HAP-1 (cell line): ENCODE measurements at places on chromosomes 3 and 15.

- no peak for DNase-seq
Measured at GRCh38 chr15:90844696-90845095, 23.7 kb upstream of the FURIN start.

- no peak for DNase-seq
Measured at GRCh38 chr3:184322731-184323487, 8.5 kb downstream of the EIF4G1 start.

DNA sequence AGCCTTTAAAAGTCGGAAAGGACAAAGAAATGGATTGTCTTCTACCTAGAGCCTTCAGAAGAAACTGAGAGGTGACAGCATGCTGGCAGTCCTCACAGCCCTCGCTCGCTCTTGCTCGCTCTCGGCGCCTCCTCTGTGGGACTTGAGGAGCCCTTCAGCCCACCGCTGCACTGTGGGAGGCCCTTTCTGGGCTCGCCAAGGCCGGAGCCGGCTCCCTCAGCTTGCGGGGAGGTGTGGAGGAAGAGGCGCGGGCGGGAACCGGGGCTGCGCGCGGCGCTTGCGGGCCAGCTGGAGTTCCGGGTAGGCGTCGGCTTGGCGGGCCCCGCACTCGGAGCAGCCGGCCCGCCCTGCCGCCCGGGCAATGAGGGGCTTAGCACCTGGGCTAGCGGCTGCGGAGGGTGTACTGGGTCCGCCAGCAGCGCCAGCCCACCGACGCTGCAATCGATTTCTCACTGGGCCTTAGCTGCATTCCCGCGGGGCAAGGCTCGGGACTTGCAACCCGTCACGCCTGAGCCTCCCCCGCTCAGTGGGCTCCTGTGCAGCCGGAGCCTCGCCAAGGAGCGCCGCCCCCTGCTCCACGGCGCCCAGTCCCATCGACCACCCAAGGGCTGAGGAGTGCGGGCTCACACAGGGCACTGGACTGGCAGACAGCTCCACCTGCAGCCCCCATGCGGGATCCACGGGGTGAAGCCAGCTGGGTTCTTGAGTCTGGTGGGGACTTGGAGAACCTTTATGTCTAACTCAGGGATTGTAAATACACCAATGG, 953.8 kb upstream of the GBE1 start:
- no peak for DNase-seq

DNA sequence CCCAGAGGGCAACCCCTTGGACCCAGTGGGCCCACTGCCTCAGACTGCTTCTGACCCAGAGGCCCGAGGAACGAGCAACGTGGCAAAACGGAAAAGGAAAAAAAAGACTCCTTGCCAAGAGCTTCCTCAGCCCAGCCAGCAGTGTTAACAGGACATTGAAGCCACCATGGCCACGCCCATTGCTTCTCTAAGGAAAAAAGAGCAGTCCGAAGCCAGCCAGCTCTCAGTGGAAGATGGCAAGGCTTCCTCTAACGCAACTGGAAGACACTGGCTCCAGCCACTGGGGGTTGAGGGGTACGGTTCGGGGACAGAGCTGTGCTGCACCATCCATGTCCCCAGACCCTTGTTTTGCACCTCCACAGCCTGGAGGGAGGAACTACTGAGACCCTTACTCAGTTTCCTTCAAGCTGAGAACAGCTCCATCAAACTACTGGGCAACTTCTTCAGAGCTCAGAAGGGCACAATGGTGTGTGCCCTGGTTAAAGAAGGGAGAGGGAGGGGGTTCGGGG, 10.7 kb downstream of the BMF start:
- peak; percentile 44 for DNase-seq

GRCh38 chr3:45029661-45030060, 3.6 kb downstream of the CLEC3B start:
- no peak for DNase-seq

DNA sequence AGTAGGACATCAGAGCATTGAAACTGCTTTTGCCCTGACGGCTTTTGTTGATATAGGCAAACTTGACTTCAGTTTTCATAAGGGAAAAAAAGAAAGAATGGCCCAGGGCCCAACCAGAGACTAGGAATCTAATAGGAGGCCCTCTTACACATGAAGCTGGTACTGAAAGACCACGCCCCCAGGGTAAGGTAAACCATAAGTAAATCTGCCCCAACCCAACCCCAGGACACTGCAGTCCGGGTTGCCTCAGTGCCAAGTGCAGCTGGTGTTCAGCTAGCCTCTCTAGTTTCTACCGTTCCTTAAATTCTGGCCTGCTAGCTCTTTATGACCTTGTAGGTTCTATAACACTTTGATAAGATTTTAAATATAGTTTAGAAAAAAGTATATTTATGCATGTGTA, 136.7 kb downstream of the AQP9 start:
- no peak for DNase-seq

DNA sequence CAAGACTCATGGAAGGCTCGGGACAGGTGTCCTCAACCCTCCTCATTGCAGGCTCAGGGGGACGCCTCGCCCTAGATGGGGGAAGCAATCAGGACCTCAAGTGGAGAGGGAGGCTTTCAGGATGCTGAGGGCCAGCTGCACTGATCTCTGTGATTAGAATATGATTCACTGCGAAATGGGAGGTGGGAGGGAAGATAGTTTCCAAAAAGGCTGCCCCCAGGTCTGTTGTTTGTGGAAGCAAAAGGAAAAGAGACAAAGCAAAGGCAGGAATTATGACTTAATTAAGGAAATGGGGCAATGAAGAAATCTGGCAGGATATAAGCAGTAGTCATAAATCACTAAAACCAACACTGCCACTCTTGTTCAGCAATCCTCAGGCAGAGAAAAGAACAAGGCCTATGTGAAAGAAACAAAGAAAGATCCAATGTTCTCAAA, 85.6 kb upstream of the ABHD17C start:
- peak; percentile 81 for DNase-seq

- no peak for DNase-seq
Measured at GRCh38 chr3:48664929-48665328, 2.2 kb upstream of the CELSR3 start.

DNA sequence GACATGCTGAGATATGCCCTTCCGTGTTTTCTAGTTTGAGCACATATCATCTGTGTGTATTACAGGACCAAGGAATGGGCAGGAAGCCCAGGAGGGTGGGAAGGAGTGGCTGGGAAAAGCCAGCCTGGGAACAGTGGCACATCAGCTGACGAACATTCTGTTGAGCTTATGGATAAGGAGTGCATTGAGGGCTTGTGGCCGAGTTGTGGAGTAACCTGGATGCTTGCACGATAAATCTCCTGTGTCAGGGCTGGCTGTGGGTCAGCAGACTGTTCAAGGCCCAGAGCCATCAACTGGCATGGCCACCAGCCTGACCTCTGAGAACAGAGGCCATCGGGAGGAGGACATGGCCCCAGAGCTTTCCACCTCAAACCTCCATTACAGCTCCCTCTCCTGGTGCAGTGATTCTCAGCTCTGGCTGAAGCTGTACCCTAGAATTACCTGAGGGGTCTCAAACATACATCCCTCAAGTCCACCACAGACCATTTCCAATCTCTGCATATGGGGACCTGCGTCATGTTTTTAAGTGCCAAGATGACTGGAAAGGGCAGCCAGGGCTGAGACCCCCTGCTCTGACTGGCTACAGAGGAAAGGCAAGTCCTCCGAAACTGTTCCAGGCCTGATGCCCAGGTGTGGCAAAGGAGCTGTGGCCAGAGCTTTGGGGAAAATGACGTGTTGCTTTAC, 4.8 kb upstream of the VILL start:
- no peak for DNase-seq

- DNase-seq: peak; percentile 63
Measured at GRCh38 chr3:11155341-11156025, 1.2 kb downstream of the HRH1 start.

DNA sequence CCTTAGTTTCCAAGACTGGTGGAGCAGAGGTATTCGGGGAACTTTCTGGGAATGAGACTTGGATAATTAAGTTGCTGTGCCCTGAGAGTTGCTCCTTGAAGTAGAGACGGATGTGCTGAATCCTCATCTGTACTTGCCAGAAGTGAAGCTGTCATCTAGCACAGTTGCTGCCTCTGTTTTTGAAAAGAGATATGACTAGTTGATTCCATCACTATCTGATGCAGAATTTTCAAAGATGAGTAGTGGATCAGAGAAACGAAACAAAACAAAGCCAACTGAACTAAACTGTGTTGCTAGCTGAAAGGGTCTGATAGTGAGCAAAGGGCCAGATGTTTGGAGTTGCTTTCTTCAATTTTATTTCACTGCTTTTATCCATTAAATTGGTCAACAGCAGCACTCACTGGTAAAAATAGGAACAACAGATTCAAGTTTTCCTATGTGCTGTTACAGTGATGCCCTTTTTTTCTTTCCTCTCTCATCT, 52.7 kb downstream of the MITF start:
- DNase-seq: no peak

- DNase-seq: peak; percentile 58
Measured at GRCh38 chr3:29759411-29760225, 478.7 kb downstream of the RBMS3 start.
